ENCODE measurements at places on chromosomes 12 and 14.

DNA sequence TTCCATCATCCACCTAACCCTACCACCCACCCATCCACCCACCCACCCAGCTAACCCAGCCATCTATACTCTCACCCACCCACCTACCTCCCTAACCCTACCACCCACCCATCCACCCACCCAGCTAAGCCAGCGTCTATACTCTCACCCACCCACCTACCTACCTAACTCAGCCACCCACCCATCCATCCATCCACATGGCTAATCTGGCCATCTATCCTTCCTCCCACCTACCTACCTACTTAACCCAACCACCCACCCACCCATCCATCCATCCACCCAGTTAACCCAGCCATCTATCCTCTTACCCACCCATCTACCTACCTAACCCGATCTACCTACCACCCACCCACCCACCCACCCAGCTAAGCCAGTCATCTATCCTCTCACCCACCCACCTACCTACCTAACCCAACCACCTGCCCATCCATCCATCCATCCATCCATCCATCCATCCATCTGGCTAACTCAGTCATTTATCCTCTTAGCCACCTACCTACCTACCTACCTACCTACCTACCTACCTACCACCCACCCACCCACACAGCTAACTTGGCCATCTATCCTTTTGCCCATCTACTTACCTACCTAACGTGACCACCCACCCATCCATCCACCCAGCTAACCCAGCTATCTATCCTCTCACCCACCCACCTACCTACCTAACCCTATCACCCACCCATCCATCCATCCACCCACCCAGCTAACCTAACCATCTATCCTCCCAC is 44.1 kb downstream of the RFLNA start:
- DNase-seq = no peak

DNA sequence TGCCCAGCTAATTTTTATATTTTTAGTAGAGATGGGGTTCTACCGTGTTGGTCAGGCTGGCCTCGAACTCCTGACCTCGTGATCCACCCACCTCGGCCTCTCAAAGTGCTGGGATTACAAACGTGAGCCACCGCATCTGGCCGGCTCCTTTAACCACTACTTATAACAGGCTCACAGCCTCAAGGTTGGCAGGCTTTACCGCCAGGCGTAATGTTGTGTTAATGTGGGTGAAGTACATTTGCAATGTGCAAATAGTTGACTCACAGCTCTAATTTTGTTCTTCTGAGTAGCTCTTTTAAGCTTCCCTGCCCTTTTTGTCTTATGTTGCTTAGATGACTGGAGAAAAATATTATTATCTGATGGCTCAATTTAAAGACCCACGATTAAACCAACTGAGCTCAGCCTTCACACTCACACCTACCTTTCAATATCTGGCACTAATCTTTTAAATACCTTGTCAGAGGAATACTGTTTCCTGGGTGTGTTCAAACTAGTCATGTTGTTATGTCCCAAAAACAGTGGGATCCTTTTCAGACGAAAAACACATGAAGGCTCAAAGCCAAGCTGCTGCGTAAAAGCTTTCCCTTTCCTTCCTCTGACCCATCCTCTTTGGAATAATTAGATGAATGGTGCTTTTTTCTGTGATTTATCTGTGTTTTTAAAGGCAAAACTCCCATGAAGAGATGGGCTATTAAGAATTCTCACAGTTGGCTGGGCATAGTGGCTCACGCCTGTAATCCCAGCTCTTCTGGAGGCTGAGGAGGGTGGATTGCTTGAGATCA is 57.2 kb upstream of the USP44 start:
- no peak for DNase-seq

DNA sequence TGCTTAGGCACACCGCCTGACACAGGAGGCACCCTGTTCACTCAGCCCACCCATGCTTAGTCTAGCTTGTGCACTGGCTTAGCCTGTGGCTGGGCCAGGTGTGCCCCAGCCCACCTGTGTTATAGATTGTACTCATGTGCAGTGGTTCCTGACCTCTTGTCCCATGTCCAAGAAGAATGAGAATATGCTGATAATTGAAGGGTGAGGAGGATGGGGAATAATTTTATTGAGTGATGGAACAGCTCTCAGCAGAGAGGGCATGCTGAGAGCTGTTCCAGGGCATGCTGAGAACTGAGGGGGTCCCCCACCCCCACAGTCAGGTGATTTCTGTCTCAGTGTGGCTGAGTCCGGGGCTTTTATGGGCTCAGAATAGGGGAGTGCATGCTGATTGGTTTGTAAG is 395.9 kb downstream of the FUT8 start:
- no peak for DNase-seq

DNA sequence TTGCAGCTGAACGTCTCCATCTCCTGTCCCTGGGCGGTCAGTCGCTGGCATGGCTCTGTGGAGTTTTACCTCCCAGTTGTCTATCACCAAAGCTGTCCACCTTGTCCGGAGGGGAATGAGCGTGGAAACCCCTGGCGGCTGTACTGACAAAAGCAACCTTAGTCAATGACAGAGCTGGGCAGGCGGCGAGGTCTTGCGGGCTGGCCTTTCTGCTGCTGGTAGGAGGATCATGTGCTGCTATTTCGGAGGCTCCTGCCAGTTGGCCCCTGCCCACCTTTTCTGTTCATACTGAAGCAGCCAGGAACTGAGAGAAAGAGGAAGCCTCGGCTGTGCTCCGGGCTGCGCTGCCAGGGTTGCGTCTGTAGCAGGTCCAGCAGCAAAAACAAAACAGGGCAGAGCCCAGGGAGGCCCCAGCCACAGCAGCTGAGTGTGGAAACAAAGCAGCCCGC is 57.7 kb downstream of the HMGA2 start:
- DNase-seq = peak; percentile 21

- no peak for DNase-seq
Measured at GRCh38 chr14:30005114-30005808, 77.6 kb upstream of the PRKD1 start.

GRCh38 chr12:20369305-20370013 is 1.1 kb downstream of the PDE3A start:
- no peak for DNase-seq

GRCh38 chr14:98022541-98023520 is 1225.6 kb downstream of the VRK1 start:
- no peak for DNase-seq

GRCh38 chr14:96100161-96101064 is 61.3 kb downstream of the C14orf132 start:
- DNase-seq = peak; percentile 85

- DNase-seq = no peak
Measured at GRCh38 chr12:110936367-110937103, 16.2 kb upstream of the MYL2 start.

DNA sequence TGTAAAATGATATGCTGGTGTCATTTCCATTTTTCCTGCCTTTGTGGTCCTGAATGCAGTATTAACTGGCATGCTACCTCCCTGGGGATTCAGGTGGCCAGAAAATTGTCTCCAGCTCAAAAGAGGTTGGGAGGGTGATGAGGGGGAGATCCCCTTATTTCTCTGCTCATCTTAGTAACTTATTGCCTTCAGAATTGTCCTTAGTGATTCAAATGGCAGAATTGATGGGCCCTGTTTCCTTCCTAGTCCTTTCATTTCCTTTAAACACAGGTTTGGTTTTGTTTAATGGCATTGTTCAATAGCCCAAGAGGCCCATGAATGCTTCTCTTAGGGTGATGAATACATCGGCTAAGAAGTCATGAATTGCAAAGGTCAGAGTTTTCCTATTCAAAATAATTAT is 207.0 kb downstream of the SLC41A2 start:
- no peak for DNase-seq

DNA sequence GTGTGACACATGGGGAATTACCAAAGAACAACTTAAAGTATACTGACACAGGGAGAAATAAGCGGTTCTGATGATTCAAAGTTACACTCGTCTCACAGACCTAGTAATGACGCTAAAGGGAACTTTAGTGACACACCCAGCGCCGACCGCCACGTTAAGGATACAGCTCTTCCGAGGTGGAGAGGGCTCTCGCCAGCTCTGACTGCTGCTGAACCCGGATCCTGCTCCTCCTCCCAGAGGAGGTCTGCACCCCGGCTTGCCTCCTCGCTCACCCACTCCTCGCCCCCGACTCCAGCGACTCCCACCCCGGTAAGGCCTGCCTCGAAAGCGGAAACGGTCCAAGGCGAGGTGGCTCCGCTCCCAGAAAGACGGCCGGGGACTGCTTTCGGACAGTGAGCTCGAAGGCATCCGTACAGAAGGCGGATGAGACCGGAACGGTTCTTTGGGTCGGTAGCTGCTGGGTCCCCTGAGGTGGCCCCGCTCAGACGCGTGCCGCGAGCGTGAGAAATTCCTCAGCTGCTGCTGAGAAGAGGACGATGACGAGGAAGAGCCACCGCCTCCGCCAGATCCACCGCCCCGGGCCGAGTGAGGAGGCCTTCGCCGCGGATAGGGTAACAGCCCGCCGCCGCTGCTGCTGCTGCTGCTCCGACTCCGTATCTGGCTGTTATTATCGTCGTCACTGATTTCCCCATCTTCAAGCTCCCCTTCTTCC is 643 bp downstream of the ZFC3H1 start:
- peak; percentile 62 for DNase-seq
